ENCODE measurements at places on chromosomes 3 and 15.

GRCh38 chr15:65057549-65057940 lies 10.2 kb downstream of the RASL12 start:
- DNase-seq, result no peak

- no peak for DNase-seq
These were observed 45.1 kb upstream of the PLXND1 start for GRCh38 chr3:129651435-129652202.

- DNase-seq, result no peak
These were observed 218.0 kb upstream of the CDIN1 start for GRCh38 chr15:36361351-36361870.

GRCh38 chr3:171778493-171778892 lies 31.8 kb downstream of the PLD1 start:
- DNase-seq, result no peak

GRCh38 chr3:12729051-12729651 lies 29.9 kb downstream of the TMEM40 start:
- DNase-seq, result peak; percentile 37

DNA sequence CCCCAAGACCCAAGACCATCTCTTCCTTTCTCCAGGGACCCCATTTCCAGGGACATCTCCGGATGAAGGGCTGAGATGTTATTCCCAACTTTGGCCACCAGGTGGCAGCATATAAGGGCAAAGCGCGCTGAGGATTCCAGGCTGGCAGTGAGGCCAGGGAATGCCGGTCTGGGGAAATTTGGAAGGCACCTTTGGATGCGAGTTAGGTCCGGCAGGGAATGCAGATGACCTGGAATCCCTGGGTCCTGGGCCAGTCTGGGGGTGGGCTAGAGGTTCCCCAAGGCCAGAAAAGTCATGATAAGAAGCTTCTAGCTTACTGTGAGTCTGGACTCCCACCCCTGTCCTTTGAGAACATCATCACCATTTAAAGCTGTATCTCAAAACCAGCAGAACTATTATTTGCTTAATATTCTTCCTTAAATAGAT lies 1.6 kb upstream of the CHST13 start:
- no peak for DNase-seq
